Fibroblast of villous mesenchyme (primary cell): ENCODE measurements at places on chromosomes 3 and 15. TPM values are rescaled to one million over a fixed set of nuclear protein-coding genes. Genes with fewer than 3 reads are reported as not detected.
A peak's percentile ranks its signal among the peaks of the same experiment; 100 is the strongest.

DNA sequence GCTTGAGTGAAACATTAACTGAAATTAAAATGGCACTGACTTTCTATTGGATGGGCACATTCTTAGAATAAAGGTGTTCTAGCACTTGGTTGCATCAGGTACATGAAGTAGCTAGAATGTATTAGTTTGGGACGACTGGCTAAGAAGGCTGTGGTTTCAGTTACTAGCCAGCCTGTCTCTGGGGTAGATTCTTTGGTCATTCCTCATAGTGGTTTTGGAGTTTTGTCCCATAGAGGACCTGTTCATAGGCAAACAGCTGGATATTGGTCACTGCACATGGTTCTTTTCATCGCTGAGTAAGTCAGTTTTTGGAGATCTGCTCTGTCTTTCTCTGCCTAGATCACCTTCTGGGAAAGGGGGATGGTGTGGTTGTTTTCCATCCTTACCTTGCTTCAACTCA is 55.3 kb downstream of the ADAMTSL3 start:
- no peak for DNase-seq

- DNase-seq: peak; percentile 57
Observed at GRCh38 chr15:79067072-79067833, 23.3 kb downstream of the RASGRF1 start.

- no peak for DNase-seq
Observed at GRCh38 chr3:192156382-192156781, 571.0 kb downstream of the FGF12 start.

DNA sequence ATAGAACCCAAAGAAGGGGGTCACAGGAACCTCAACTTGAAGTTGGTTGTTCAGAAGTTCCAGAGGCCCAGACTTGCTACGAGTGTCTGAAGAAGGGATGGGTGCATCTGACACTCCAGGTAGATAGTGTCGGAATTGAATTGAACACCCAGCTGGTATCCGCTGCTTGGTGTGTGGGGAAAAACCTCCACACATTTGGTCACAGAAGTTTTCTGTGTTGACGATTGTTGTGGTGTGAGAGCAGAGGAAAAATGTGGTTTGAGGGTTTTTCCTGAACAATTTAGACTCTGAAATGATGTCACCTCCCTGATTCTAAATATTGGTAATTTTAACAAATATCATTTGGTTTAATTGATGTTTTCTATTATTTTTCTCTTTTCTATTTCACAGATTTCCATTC is 218.8 kb upstream of the CTNNB1 start:
- DNase-seq: no peak

DNA sequence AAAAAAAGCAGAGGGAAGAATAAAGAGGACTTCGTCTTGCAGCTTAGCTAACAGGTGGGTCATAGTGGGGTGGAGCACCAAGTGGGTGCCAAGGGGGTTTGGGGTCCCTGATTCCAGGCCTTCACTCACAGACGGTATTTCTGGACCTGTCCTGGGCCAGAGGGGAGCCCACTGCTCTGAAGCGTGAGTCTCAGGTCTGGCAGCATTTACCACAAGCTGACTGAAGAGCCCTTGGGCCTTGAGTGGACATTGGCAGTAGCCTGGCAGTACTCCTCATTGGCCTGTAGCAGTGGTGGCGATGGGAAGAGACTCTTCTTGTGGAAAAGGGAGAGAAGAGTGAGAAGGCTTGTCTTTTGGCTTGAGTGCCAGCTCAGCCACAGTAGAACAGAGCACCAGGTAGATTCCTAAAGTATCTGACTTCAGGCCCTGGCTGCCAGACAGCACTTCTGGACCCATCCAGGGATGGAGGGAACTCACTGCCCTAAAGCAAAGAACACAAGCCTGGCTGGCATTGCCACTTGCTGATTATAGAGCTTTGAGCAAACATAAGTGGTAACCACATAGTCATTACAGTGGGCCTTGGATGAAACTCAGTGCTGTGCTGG is 72.9 kb downstream of the GLDN start:
- no peak for DNase-seq

GRCh38 chr3:136653628-136654027 is 98.5 kb downstream of the STAG1 start:
- no peak for DNase-seq

DNA sequence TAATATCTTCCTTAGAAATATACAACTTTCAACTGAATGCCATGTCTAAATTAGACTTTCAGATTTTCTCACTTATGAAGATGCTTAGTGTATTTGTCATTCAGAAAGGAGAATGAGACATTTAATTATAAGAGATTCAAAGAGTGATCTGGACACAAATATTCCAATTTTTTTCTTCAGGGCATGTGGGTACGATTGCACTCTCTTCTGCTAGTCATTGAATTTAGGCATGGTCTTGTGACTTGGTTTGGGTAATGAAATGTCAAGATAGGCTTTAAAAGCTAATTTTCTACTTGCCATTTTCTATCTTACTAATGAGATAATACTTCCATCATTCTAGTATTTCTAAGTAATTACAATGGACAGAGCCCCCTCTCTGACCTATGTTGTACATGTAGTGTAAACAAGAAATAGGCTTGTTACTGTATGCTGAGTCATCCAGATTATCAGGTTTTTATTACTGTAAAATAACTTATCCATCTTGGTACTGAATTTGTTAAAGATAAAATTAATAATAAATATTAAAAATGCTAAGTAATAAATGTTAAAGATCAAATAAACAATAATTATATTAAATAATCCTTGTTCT is 770.8 kb upstream of the BCHE start:
- DNase-seq: no peak

DNA sequence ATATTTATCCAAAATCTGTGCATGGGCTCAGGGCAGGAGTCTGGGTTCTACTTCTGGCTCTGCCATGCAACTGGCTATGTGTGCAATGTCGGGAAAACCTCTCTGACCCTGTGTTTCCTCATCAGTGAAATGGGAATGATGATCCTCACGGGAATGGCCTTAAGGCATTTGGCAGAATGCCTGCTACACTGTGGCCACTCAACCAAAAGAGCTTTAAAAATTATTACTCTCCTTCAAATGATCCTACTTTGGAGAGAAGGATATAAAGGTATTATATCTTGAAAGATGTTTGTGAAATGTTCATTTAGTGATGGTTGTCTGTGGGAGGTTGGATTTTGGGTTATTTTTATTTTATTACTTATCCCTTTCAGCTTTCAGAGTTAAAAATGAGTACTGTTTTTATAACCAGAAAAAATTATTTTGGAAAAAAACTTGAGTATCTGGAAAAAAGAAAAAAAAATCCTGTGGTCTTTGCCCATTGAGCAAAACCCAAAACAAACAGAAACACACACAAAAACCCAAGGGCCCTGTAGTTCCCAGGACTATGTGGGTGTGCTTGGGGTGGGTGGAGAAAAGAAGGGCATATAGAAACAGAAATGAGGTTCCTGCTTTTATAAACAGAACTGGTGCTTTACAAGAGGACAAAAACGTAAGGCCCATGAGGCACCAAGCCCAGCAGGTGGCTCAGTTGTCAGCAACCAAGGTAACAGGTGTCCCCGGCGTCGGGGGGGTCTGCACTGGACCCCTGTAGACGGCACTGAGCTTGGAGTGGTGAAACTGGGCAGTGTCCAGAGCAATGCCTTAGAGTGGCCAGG is 22.0 kb downstream of the RGMA start:
- no peak for DNase-seq

- no peak for DNase-seq
Observed at GRCh38 chr15:25730918-25731317, 132.2 kb downstream of the ATP10A start.

GRCh38 chr15:93026380-93026817 is 62.6 kb downstream of the RGMA start:
- DNase-seq: no peak

DNA sequence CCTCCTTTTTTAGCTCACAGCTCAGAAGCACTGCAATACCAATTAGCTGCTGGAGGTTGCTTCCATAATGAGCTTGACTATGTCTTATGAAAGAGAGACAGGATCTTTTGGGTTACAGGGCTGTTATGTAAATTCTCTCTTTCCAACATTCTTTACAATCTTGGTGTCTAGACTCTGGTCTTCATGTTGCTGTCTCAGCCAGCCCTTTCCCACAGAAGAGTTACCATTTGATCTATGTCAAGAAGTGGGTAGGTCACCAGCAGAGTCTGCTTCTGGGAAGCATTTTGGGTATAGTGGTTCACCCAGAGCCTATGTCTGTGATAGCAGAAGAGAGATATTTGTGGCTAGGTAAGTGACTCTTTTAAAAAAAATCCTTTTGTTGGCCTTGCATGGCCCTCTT is 234.5 kb downstream of the SATB1 start:
- no peak for DNase-seq

GRCh38 chr3:140086642-140087041 is 151.7 kb downstream of the CLSTN2 start:
- no peak for DNase-seq

GRCh38 chr15:40052604-40053003 is 13.6 kb upstream of the SRP14 start:
- DNase-seq: no peak

- no peak for DNase-seq
Observed at GRCh38 chr3:23797491-23797890, 8.3 kb upstream of the UBE2E1 start.

DNA sequence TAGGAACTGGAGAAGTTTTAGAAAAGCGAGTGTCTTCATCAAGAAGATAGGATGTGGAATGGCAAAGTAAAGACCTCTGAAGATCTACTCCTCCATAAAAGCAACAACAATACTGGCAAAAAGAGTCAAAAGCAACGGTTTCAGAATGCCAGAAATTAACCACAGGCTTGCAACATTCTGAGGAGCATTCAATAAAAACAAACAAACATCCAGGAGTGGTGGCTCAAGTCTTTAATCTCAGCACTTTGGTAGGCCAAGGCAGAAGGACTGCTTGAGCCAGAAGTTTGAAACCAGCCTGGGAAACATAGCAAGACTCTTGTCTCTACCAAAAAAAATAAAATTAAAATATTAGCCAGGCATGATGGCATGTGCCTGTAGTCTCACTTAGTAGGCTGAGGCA is 143.2 kb upstream of the HACD2 start:
- peak; percentile 80 for DNase-seq

- DNase-seq: peak; percentile 80
Observed at GRCh38 chr3:129238945-129239705, 10.3 kb upstream of the COPG1 start.

DNA sequence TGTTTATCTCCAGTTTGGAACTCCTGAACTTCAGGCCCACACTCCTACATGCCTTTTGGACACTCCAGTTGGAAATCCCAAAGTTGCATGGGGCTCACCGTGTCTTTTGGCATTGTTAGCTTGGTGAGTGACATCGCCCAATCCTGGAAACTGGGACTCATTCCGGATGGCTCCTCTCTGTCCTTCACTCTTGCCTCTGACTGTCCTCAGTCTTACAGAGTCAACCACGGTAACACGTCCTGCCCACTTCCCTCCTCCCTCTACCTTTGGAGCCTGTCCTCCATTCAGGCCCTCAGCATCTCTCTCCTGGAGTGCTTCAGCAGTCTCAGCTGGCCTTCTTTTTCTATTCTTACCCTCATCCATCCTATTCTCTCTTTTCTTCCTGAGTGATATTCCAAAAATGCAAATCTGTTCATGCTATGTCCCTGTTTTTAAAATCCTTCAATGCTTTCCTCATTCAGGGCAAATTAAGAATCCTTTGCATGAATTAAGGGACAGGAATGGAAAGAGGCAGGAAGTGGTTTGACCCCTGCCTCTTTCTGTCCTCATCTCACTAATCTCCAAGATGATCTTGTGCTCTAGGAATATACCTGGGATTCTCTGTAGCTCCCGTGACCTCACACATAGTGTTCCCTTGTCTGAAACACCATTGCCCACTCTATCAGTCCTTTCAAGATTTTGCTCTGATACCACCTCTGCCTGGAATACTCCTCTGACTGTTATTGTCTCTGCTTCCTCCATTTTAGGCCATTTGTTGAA is 42.5 kb downstream of the LPP start:
- DNase-seq: peak; percentile 53

GRCh38 chr3:170360916-170361315 is 3.4 kb downstream of the SKIL start:
- DNase-seq: no peak

- no peak for DNase-seq
Observed at GRCh38 chr3:177538750-177539730, 341.8 kb upstream of the TBL1XR1 start.

DNA sequence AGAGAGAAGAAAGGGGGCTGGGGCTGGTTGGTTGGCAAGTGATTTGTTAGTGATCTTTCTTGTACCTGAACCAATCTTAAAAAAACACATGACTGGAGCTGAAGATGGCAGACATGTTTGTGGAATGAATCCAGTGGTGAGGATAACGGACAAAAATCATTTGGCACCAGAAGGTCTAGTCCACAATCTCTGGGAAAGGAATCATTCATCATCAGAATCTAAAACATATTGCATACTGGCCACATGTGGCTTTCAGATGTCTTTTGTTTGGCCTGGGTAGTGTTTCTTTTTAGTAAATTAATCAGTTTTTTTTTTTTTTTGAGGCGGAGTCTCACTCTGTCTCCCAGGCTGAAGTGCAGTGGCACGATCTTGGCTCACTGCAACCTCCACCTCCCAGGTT is 5.0 kb downstream of the NEK11 start:
- DNase-seq: no peak

DNA sequence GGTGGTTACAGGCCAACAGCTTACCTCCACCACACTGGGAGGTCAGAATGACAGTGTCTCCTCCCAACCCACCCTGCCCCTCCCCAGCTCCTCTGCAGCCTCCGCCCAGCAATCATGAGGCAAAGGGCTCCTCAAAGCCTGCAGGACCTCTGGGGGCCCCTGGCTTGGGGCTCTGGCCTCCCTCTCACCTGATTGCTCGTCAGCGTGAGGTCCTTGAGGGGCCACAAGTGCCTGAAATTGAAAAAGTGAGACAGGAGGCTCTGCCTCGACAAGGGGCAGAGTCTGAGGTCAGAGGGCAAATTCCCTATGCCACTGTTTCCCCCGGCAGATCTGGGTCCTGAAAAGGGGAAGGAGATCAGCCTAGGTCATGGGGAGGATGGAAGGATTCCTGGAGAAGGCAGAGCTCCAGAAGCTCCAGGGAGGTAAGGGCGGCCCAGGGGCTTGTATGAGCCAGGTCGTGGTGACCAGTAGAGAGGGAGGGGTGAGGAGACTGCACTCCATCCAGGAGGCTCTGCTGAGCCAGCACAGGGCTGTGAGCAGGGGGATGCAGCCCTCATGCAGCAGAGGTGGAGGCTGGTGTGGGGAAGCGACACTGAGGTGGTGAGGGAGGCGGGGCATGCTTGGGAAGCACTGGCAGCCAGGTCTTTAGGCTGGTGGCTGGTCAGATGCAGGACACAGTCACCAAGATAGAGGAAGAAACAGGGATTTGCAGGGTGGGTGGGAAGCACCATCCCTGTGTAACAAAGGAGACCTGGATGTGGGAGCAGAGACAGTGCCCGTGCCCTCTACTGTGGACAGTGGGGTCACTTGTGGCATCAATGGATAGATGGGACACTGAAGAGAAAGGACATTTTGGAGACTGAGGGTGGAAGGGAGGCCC is 20.1 kb downstream of the ALS2CL start:
- DNase-seq: no peak

LMOD3 gene
- total RNA-seq: not detected in 2 replicates

GOLGA6D gene
- not detected in 2 replicates for total RNA-seq

KY gene
- 0.32 TPM in 1 of 2 replicates, not detected in the other for total RNA-seq

LRRC31 gene
- not detected in 2 replicates for total RNA-seq

P3H2 gene
- 21.9 and 51.8 TPM in 2 replicates for total RNA-seq

ATP13A5 gene
- total RNA-seq: not detected in 2 replicates

ISL2 gene
- total RNA-seq: 0.64 TPM in 1 of 2 replicates, not detected in the other
